ENCODE measurements at places on chromosomes 1 and 21.

- DNase-seq, result no peak
Observed at GRCh38 chr1:238964631-238965030, 421.7 kb upstream of the CHRM3 start.

- no peak for DNase-seq
Observed at GRCh38 chr21:25790122-25790877, 55.5 kb downstream of the GABPA start.

DNA sequence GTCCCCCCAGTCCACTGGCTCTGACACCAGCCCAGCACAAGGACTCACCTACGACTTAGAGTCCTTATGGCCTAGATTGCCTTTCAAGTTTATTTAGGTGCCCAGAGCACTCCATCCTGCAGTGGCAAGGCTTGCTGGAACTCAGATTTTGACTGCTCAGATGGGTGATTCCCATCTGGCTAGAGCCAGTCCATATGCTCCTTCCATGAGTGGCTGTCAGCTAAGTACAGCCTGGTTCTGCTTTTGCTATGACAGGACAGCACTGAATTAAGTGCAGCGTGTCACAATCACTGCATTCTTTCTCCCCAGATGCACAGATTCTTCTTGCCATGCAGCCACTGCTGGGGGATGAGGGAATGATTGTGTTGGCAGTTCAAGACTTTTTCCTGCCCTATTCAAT, 43.8 kb downstream of the GPR52 start:
- DNase-seq, result no peak

DNA sequence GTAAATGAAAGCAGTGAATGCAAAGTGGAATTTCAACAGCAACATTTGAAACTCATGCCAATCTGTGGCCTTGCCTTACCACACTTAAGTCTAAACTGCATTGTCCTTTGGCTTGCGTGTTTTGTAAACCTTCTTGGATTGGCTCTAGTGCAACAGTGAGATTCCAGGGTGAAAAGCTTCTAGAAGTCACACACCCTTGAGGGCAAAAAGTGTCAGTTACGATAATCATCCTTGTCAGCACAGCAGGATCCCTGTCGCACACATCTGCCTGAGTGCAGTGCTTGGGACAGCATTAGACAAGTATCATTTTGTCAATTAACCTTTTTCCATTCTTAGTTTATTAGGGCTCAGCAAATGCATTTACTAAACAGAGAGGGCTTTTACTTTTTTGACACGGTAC, 243.4 kb upstream of the PTBP2 start:
- no peak for DNase-seq

DNA sequence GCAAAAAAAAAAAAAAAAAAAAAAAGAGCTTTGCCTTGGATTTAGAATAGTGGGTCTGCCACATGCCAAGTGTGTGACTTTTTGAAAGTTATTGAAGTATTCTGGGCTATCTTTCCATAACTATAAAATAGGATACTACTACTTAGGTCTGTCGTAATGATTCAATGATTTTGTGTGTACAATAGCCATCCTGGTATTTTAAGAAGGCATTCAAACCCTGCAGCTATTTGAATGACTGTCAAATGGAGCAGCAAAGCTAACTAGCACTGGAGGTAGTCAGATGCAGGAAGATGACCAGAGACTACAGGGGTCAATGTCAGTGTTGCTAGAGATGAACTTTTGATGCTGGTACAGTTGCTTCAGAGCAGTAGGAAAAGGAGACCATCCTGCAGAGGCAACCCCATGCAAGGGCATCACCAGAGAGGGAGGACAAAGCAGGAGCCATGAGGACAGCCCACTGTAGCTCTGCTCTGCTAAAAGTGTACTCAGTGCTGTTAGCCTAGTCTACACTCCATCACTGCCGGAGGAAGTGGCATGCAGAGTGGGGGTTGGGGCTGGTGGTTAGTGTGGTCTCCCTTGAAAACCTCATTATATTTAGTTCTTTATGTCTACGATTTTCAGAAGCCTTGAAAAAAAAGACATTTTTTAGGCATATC, 29.0 kb downstream of the DUSP10 start:
- DNase-seq, result peak; percentile 24

GRCh38 chr1:110672001-110672752, 2.6 kb downstream of the KCNA3 start:
- no peak for DNase-seq

- no peak for DNase-seq
Observed at GRCh38 chr1:9672444-9672843, 20.9 kb downstream of the PIK3CD start.

DNA sequence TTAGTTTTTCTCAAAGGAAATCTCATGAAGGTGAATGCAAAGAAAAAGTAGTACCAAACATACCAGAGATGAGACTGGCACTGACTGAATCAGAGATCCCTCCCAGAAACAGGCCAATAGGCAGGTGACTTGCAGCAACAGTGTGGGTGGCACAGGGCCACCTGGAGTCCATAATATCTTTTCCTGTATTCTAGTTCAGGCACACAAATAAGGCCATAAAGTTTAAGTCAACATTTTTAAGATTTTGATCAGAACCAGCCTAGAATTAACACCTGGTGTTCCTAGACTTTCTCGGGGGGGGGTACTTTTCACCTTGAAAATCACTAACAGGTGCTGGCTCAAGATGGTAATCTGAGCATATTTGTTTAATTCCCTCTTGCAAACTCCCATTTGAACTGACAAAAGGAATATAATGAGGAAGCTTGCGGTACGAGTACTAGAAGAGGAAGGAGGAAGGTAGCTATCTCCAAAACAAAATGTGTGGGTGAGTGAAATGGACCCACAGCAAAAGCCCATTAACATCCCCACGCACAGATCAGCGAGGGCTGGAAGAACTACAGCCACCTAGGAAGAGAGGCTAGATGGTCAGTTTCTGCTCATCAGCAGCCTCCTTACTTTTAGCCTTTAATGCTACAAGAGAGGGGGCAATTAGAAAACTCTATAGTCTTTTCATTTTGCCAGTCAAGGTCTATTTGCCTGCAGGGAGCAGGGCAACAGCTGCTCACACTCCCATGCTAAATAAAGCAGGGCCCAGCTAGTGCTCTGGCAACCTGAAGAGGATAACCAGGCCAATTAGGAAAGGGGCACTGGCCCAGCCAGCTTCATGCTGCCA, 18.9 kb downstream of the SDE2 start:
- DNase-seq, result no peak

- no peak for DNase-seq
Observed at GRCh38 chr1:94562519-94563260, 21.1 kb upstream of the F3 start.

DNA sequence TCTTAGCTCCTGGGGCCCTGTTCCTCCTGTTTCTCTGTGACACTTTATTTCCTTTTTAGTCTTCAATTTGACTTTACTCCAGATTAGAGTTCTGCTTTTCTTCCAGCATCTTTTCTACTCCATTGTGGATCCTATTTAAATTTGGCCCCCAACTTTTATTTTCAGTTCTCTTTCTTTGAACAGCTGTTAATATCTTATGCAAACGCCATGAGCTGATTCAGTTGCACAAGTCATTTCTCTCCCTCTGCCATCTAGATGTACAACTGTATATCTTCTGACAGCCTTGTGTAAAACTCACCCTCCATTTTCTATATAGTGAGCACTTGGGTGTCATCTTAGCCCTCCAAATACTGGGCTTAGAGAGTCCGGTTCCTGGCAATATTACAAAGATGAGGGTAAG, 42.2 kb downstream of the SPATA17 start:
- DNase-seq, result no peak
